ENCODE measurements at places on chromosomes 16 and 17. TPM values are rescaled to one million over a fixed set of nuclear protein-coding genes. Genes with fewer than 3 reads are reported as not detected.

GRCh38 chr16:87351320-87351698, 32.3 kb downstream of the FBXO31 start:
- no peak for DNase-seq

ANKRD40CL gene
- 191 TPM for polyA plus RNA-seq

GRCh38 chr16:13378151-13378550, 476.8 kb downstream of the SHISA9 start:
- DNase-seq: no peak

GRCh38 chr17:45261577-45262515, at the start of gene SPATA32:
Gene SPATA32 (minus strand): TSS chr17:45262094. CDS start chr17:45262016, 78 bp downstream.
- DNase-seq: peak; percentile 82

TBC1D28 gene
- polyA plus RNA-seq: not detected

DNA sequence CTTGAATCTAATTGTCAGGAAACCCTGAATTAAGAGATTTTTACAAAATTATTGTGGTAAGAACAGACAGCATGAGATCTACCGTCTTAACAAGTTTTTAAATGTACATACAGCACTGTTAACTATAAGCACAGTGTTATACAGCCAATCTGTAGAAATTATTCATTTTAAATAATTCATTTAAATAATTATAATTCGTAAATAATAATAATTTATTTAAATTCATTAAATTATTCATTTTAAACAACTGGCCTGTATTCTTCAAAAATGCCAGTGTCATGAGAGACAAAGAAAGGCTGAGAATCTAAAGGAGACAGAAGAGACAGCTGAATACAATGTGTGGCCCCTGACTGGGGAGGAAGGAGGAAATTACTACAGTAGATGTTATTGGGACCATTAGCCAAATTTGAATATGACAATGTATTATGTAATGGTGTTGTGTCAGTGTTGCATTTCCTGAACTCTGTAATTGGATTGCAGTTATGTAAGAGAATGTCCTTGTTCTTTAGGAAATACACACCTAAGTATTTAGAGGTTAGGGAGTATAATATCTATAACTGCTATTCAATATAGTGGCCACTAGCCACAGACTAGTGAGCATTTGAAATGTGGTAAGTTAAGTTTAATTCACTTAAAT, 2.3 kb downstream of the RSAD1 start:
- no peak for DNase-seq

DNA sequence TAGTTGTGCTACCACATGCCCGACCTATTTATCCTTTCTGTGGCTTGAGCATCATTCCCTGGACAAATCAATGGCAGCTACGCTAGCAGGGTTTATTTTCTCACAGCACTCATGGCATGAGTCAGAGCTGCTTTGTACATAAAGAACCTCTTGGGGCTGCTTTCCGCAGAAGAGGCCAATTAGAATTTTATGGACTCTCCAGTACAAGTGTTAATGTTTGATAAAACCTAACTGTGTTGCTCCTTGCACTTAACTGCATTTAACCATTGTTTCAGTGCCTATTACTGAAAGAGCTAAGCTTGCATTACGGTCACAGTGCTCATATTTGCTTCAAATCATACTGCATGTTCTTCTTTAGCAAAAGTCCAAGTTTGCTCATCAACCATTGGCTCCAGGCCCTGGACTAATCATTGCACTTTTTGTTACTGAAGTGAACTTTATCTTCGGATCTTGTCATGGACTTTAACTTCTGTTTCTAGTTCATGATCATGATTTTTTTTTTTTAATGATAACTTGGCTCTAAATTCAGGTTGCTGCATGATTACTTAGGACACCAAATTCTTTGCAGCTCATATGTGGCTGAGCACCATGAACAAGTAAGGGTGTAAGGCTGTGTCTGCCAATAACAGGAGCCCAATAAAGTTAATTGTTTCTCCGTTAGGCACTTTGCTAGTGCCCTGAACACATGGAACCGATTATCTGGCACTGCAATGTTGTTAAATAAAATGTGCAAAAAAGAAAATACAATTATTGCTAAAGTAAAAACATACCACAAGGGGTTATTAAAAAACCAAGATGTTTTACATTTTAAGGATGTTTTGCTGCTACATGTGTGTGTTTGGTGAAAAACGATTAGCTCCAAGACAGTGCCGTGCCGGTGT, 492.2 kb downstream of the KCNJ2 start:
- no peak for DNase-seq

FN3K gene
- polyA plus RNA-seq: 20.5 TPM

GRCh38 chr16:84049403-84050060, 6.9 kb upstream of the SLC38A8 start:
- peak; percentile 49 for DNase-seq

FBXL16 gene
- 0.60 TPM for polyA plus RNA-seq

- no peak for DNase-seq
These were observed 151.9 kb upstream of the GSE1 start for GRCh38 chr16:85461022-85461813.
